HCT116 (cell line): ENCODE measurements at places on chromosomes 5 and 9. TPM values are rescaled to one million over a fixed set of nuclear protein-coding genes. Genes with fewer than 3 reads are reported as not detected.

NTRK2 gene
- total RNA-seq: not detected

ISCA1 gene
- 25.7 TPM for total RNA-seq

BHMT2 gene
- total RNA-seq: 0.20 TPM

IFNK gene
- not detected for total RNA-seq

SH3RF2 gene
- 14.3 TPM for total RNA-seq

GRCh38 chr9:5449521-5450358, 602 bp upstream of the CD274 start:
- no peak for DNase-seq

DNA sequence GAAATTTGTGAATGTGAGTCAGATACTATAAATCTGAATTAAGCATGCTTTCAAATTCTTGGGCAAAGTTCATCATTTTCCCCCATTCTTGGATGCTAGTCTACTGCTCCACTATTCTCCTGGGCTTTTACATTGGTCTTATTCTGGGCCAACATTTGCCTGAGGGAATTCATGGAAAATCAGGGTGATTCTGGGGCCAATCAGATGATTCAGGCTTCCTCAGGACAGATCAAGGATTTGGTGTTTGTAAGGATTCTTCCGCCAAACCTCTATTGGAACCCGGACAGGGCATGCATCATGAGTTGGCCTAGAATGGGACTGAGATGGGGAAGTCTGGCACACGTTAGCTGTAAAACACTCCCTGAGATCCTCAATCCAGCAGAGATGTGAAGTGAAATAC, 113.8 kb downstream of the MEF2C start:
- no peak for DNase-seq

GRCh38 chr9:90393365-90394152, 249.1 kb downstream of the DIRAS2 start:
- no peak for DNase-seq

- DNase-seq: no peak
Measured at GRCh38 chr5:136058972-136059354, 30.2 kb downstream of the TGFBI start.

- no peak for DNase-seq
Measured at GRCh38 chr9:77881111-77881510, 150.5 kb downstream of the GNAQ start.

- no peak for DNase-seq
Measured at GRCh38 chr5:157267761-157268480, 2.0 kb downstream of the CYFIP2 start.

DNA sequence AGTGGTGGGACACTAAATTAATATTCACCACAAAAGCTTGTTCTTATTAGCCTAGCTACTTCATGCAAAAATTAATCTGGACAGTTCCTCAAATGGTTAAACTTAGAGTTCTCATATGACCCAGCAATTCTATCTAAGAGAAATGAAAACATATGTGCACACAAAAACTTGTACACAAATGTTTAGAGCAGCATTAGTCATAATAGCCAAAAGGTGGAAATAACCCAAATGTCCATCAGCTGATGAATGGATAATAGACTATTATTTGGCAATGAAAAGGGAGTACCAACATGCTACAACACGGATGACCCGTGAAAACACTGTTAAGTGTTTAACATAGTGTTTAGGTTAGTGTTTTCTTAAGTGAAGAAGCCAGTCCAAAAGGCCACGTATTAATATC, 32.8 kb upstream of the TNIP1 start:
- DNase-seq: no peak

DNA sequence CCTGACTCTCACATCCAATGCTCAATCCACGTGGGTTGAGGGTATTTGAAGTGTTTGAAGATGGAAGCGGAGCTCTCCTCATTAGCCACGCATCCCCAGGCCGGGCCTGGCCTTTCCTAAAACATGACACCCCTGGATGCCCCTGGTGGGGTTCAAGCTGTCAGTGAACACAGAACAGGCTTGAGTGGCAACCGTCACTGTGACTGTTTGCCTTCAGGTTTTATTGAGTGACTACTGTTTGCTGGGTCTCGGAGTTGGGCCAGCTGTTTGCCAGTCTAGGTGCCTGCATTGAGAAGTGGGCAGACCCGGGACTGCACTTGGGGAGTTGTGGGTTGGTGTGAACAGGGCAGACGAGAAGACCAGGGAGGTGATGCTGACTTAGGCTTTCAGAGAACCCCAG, 7.8 kb upstream of the OLFM1 start:
- DNase-seq: no peak

GRCh38 chr9:89480825-89481537, 16.9 kb downstream of the SEMA4D start:
- no peak for DNase-seq
